ENCODE measurements at places on chromosomes 13 and 19.

DNA sequence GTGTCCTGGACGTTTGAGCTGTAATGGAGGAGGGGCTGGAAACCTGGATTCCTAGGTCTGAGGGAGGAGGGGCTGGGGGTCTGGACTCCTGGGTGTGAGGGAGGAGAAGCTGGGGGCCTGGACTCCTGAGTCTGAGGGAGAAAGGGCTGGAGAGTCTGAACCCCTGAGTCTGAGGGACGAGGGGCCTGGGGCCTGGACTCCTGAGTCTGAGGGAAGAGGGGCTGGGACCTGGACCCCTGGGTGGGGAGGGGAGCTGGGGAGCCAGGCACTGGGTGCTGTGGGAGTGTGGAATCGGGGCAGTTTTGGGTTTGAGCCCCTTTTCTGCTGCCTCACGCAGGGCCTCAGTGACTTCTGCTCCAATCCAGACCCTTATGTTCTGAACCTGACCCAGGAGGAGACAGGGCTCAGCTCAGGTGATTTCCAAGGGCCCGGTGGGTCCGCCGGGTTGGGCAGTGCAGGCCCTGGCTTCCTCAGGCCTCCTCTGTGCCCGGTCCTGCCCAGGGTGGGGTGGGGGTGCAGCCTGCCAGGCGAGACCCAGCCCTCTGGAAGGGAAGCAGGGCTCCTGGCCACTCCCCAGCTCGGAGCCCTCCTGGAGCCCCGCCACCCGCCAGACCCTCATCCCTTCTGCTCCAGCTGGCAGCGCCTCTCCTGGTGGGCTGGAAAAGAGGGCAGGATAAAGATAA is 14.4 kb downstream of the TTYH1 start:
- no peak for DNase-seq

DNA sequence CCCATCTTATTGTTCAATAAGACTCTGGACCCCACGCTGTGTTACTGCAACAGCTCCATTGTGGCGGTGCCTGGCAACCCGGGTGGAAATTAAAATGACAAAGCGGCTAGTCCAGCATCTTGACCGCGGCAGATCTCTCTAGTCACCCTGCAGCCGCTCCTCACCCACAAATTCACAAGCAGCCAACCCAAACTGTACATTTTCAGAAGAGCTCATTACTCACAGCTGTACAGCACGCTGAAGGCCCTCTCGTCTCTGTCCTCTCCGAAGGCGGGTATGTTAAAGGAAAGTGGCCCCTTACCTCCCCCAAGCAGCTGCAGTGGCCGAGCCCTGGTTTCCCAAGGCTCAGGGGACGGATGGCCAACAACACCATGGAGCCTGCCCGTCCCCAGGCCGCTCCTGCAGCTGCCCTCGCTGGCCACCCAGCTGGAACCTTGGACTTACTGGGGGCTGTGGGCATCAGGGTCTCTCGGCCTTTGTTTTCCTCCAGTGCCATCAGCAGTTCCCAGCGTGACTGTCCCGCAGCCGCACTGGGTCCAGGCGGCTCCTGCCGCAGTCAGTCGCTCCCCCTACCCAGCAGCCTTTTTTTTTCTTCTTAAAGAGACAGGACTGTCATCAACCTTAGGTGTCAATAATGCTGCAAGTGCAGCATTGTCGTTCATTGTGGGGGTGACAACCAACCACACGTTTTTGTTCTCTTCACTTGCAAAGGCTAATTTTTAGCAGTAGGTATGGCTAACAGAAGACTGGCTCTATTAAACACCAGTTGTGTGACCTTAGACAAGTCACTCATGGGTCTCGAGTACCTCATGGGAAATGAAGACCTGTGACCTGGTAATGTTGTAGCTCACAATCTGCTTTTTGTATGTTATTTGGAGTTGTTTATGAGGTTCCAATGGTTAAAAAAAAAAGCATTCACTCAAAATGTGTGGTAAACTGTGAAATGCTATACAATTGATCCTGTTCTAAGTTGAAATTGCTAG is at the start of gene SACS:
Gene SACS (minus strand): TSS at position 532 of the 983 bp plus-strand sequence. CDS start 22,463 bp downstream, outside the sequence.
- DNase-seq: no peak

DNA sequence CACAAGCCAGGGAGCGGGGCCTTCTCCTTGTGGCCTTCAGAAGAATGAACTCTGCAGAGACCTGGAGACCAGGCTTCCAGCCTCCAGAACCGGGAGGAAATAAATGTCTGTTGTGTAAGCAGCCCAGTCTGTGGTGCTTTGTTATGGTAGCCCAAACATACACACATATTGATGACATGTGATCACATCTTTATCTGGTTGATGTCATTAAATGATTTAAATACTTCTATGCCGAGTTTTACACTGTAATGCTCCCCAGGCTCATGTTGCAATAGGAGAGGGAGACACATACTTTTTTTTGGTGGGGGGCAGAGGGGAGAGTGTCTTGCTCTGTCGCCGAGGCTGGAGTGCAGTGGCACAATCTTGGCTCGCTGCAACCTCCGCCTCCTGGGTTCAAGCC is 188.0 kb upstream of the IRS2 start:
- no peak for DNase-seq

- DNase-seq: no peak
These were observed 6.0 kb downstream of the FAM187B start for GRCh38 chr19:35222373-35223015.

DNA sequence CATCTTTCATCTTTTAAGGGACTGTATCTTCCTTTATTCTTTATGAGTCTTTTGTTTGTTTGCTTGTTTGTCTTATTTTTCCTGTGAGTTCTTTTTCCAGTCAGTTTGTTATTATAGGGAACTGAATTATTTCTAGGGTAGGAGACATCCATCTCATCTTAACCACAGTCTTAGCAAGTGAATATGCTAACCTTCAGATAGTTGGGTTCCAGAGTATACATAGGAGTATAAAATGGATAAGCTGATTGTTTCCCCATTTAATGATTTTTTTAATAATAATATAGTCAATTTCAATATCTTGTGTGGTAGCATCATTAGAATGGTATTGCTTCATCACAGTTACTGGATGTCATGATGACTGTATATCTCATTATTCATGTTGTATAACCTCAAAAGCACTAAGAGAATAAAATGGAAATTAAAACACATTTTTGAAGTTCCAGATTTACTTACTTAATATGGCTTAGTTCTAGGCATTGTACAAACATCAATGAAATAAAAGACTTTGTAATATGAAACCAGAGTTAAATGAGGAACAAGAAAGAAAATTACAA is 33.0 kb downstream of the GPC6 start:
- no peak for DNase-seq

- DNase-seq: no peak
These were observed 3.2 kb upstream of the SIX5 start for GRCh38 chr19:45772130-45772840.

Data from thyroid gland (tissue), 4 donors.